LoVo (cell line): ENCODE measurements at places on chromosomes 6 and 20.

- DNase-seq, result peak; percentile 19
Measured at GRCh38 chr20:62824476-62825332, 7.9 kb downstream of the COL9A3 start.

DNA sequence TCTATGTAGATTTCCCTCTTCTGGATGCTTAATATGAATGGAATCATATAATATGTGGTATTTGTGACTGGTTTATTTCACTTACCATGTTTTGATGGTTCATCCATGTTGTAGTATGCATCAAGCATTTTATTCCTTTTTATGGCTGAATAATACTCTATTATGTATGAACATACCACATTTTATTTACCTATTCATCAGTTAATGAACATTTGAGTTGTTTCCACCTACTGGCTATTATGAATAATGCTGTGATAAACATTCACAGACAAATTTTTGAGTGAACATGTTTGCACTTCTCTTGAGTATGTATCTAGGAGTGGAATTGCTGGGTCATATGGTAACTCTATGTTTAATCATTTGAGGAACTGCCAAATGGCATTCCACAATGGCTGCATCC, 14.9 kb upstream of the ZNF451 start:
- no peak for DNase-seq

DNA sequence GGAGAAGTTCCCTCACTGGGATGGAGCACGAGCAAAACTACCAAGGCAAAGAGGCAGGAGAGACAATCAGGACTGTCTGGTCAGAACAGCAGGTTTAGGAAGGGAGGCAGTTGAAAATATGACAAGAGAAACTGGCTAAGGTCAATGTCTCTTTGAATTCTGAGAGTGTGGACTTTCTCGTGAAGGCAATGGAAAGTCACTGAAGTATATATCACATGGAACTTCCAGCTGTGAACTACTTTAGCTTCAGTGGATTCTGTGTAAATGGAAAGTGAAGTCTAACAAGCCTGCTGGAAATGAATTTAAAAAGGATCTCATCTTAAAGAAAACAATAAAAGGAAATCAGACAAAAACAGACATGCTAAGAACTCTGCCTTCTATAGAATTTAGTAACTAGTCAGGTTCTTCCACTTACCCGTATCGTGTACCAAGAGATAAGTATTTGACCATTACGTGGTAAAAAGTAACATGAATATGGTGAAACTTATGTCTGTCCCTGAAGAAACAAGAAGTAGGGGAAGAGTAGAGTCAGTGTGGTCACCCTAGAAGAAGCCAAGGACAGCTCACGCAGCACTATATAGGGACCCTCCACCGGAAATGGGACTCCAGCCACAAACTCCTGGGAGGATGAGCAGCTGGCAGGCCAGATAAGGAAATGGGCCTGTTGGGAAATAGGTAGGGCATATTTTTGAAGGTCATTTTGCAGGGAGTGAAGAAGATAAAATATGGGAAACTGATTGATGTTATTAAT, 123.4 kb downstream of the MAP7 start:
- DNase-seq, result no peak

- peak; percentile 58 for DNase-seq
Measured at GRCh38 chr20:55538261-55538908, 466.9 kb downstream of the CBLN4 start.

DNA sequence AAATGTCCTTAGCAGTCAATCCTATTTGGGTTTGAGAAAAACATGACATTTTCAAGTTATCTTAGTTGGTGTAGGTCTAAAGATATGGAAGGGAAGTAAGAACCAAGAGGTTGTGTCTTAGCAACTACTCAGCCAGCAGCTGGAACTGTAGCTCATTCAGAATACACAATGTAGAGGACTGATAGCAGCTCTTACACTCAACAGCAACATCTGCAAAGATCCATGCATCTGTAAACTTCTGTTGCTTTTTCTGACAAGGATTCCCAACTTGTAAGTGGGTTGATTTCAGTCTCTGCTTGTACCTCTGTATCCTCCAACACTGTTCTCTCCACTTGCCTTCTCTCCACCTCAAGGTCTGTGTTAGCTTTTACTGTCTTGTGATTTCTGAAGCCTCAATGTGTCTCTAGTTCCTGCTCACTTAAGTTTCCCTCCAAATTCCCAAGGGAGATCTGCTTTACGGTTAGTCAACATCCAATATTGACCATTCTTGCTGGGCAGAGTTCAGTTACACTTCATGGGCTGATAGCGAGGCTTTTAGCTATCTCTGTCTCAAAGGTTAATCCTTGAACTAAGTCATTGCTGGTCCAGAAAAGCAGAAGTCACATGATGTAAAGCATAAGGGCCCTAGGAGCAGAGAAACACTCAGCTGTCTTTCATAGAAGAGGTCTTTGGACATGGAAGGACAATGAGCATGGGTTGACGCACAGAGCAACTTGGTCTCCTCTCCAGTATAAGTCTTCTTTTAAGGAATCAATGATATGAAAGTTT, 71.6 kb upstream of the LGSN start:
- DNase-seq, result no peak

DNA sequence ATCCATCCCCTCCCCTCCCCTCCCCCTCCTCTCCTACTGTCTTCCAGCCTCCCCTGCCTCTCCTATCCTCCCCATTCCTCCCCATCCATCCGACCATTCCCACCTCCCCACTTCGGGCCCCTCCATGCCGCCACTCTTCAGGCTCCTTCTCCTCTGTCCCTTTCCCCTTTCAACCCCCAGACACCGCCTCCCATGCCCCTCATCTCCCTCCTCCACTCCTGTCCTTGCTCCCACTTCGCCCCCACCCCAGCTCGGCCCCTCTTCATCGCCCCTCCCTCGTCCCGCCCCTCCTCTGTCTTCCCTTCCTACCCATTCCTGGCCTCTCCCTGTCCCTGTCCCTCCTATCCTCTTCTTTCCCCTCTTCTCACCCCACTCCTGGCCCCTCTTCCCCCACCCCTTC, 554 bp upstream of the CST3 start:
- DNase-seq, result no peak

- DNase-seq, result no peak
Measured at GRCh38 chr6:25042536-25042935, 106.8 kb upstream of the RIPOR2 start.

DNA sequence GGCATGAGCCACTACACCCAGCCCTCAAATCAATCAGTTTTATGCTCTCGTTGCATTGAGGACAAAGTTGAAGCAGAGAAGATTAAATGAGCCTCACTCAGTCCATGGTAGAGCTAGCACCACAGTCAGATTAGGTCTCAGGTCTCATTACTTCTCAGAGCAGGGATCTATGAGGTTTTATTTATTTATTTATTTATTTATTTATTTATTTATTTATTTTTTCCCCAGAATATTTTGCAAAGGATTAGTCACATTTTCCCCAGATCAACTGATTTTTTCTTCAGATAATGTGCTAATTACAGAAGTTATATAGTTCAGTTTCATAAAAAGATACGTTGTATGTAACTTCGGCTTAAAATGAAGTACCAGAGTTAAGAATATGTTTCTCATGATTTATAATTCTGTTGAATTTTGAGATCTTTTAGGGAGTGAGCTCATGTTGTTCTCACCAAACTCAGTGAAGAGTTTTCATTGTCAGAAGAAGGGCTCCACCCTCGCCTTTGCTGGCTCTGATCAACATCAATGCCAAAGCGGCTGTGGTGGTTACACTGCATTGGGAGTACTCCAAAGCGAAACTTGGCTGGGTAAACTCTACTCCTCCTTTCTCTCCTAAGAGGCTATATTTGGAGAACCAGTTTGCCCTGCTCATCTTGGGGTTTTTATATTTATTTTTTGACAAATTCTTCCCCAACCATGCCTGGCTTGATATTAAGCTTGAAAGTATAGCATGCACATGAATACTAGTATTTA, 12.9 kb upstream of the ID4 start:
- no peak for DNase-seq

DNA sequence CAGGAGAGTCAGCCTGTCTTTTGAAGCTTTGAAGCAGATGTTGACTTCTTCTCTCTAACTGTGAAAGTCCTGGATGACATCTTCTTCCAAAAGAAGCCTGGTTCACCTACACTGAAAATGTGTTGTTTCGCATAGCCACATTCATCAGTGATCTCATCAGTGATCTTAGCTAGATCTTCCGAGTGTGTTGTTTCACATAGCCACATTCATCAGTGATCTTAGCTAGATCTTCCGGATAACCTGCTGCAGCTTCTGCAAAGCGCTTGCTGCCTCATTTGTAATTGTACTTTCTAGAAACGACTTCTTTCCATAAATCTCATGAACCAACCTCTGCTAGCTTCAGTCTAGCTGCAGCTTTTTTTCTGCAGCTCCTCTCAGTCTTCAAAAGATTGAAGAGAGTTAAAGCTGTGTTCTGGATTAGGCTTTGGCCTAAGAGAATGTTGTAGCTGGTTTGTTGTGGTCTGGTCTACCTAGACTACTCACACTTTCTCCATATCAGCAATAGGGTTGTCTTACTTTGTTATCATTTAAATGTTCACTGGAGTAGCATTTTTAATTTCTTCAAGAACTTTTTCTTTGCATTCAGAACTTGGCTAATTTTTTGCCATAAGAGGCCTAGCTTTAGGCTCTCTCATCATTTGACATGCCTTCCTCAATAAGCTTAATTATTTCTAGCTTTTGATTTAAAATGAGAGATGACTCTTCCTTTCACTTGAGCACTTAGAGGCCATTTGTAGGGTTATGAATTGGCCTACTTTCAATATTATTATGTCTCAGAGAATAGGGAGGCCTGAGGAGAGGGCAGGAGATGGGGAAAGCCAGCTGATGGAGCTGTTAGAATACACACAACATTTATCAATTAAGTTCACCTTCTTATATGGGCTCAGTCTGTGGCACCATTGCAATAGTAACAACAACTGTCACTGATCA, 48.7 kb upstream of the EXOC2 start:
- DNase-seq, result no peak

DNA sequence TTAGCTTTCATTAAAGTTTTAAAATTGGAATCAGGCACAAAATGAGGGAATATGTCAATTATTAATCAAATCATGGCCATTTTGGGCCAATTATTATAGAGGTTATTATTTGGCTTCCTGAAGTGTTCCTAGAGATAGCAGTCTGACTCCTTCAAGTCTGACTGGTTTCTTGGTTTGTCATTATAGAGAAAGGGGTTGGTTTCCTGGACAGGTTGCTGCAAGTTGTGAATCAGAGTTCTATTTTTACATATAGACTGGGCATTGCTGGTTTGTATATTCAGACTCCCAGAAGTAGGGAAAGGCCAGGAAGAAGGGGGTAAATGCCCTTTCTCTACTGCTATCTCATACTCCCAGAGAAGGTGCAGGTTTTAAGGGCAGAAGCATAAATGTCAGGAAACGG, 121.4 kb upstream of the CEP162 start:
- no peak for DNase-seq

DNA sequence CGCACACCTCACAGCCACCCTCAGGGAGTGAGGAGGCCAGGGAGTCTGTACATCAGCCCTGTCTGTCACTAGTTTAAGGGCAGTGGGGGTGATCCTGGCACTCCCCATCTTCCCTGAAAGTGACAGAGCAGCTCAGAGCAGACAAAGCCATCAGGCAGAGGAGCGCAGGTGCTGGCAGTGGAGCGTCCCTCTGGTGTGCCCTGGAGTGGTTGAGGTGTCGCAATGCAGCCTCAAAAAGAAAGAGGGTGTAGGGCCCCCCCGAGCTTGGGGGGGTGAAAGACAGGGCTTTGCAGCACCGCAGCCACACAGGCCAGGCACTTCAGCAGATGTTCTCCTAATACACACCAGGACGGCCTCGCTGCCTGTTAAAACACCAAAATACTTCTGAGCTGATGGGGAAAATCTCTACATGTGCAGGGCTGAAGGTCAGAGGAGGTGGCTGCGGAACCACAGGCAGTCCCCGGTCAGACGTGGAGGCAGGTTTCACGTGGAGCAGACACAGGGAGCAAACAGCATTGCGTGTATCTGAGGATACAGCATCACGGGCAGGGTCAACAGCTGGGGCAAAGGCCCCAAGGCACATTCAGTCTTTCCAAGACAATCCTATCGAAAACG, 69.5 kb downstream of the PREX1 start:
- DNase-seq, result no peak

GRCh38 chr6:3650959-3651697, 100.4 kb downstream of the PXDC1 start:
- no peak for DNase-seq

- no peak for DNase-seq
Measured at GRCh38 chr20:57025261-57025660, 241.2 kb downstream of the BMP7 start.

- DNase-seq, result no peak
Measured at GRCh38 chr6:158040804-158041347, 59.2 kb downstream of the SYNJ2 start.

DNA sequence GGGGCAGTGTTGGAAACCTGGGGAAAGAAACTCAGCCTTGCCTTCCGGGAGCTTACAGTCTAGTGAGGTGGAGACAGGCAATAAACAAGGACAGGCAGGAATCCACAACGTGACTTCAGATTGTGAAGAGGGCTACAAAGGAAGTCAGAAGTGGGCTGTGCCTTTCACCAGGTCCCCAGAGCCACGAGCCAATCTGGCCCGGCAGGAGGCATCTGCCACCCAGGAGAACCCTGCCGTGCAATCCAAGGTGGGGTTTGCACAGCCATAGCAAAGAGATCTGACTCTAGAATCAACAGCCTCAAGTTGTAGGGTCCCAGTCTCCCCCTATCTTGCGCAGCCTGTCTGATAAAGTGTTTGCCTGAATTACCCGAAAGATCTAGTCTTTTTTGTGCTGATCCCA, 5.5 kb downstream of the SLC32A1 start:
- no peak for DNase-seq

GRCh38 chr6:142482249-142482648, 180.4 kb downstream of the ADGRG6 start:
- DNase-seq, result no peak

- DNase-seq, result no peak
Measured at GRCh38 chr6:16095180-16095579, 33.7 kb upstream of the MYLIP start.

DNA sequence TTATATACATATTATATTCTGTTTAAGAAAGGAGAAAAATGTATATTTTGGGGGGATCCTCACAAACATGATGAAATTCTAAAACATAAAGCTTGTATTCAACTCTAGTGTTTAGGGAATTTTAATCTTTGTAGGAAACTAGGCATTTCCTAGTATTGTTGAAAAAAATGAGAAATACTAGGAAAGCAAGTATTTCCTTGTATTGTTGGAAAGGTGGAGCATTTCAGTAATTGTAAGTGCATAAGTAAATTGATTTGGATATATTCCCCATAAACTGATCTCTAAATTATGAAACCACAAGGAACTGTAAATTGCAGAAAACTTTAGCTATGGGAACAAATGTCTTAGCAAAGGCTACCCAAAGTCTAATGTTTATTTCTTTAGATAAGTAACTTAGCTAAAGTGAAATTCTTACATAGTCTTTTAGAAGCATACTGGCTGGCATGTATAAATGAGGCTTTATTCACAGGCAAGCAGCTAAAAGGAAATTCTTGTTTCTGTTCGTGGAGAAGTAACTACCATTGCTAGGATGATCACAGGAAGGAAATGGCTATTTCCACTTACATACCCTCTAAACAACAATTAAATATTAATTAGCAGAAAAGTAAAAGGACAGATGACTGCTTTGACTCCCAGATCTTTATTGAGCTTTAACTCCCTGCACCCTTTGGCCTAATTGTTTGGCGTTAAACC, 19.9 kb upstream of the NRN1 start:
- DNase-seq, result no peak

GRCh38 chr6:49088631-49089030, 374.4 kb downstream of the MMUT start:
- DNase-seq, result no peak

- no peak for DNase-seq
Measured at GRCh38 chr6:44471271-44471981, 83.9 kb downstream of the CDC5L start.

GRCh38 chr6:106546261-106546690, 83.0 kb downstream of the RTN4IP1 start:
- no peak for DNase-seq
